Head of caudate nucleus (tissue), 42 donors: ENCODE measurements at places on chromosomes 3 and 15.

DNA sequence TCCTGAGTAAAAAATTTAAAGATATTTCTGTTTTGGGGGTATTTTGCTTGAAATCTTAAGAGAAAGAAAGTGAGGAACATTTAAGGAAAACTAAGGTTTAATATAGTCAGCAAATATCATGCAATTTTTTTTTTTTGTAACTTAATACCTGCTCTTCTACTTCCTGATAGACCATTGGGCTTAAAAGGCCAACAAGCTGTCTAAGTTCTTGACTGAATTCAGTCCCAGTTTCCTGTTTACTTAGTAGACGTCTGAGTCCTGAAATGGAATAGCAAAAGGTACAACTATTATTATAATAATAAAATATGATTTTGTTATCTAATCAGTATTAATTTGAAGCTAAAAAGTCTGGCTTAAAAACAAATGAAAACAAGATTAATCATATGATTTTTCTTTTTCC, 37.9 kb downstream of the IQCB1 start:
- no peak for DNase-seq

DNA sequence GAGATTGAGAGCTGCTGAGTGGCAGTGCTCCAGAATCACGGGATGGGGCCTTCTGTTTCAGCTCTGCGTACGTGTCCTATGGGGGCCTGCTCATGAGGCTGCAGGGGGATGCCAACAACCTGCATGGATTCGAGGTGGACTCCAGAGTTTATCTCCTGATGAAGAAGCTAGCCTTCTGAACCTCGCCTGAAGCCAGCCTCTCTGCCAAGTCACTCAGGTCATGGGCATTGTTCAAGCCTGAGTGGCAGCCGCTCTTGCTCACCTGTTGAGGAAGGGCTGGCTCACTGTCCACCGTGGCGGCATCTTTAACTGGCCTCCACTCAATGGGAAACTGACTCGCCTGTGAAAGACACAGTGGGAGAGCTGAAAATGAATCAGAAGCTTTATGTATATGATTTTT, 6.6 kb downstream of the POLR2H start:
- DNase-seq, result no peak

- no peak for DNase-seq
Observed at GRCh38 chr3:58353722-58354553, 21.2 kb downstream of the PXK start.

DNA sequence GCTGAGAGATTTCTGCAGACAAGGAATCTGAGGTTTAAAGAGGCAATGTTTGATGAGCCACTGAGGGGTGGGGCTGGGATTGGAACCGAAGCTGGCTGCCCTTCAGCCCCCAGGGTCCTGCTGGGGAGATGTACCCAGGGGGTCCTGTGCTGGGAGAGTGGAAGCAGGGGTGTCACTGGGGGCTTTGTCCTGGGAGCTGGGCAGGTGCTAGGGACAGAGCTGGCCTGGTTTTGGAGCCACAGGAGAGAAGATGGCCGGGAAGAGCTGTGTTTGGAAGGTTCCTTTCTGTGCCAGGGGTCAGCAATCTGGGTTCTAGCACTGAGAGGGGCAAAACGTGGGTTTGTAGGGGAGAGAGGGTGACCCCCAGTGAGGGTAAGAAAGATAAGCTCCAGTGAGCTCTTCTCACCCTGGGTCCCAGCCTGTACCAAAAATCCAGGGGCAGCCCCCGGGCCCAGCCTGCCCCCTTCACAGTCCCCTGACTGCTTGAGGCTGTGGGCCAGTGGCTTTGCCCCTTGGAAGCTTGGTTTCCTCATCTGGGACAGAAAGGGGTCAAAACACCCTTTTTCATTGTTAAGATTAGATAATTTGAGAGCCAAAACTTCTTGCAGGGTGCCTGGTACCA, 69.6 kb downstream of the SMAD3 start:
- no peak for DNase-seq

- DNase-seq, result no peak
Observed at GRCh38 chr15:100279446-100279845, 62.3 kb downstream of the ADAMTS17 start.

GRCh38 chr3:127723011-127723567, 50.3 kb downstream of the ABTB1 start:
- no peak for DNase-seq

- no peak for DNase-seq
Observed at GRCh38 chr3:155244216-155244615, 49.3 kb downstream of the STRIT1 start.

DNA sequence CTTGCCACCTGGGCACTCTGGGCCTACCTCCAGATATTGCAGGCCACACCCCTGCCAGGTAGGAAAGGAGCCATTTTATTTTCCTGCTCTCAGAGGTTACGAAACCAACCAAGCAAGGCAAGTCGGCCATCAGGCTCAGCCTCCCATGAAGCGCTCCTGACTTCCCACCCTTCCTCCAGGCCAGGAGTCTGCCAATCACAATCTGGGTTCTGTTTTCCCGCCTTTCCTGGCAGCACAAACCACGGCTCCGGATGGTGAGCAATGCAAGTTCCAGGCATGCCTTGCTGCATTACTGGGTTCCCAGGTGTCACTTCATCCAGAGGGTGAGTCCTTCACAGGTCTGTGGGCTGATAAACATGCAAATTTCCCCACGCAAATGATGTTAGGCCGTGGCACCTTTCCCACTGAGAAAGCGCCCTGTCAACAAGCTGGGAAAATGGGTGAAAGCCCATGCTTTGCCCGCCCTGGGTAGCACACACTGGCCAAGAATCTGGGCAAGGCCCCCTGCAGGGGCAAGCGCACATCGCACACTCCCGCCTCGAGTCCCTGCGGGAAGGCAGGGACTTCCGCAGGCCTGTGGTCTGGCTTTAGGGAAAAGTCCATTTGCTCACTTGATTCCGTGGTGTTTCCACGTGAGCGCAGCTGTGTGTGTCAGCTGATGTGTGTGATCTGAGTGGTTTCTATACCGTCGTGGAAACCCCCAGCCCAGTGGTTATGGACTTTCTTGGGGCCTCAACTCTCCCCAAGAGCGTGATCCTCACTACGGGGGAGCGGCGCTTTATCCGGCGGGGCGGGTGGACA, 61.6 kb upstream of the RYK start:
- no peak for DNase-seq

GRCh38 chr15:72098040-72098439, 19.9 kb downstream of the MYO9A start:
- DNase-seq, result no peak
